ENCODE measurements at places on chromosomes 3 and 15. TPM values are rescaled to one million over a fixed set of nuclear protein-coding genes. Genes with fewer than 3 reads are reported as not detected.
A peak's percentile ranks its signal among the peaks of the same experiment; 100 is the strongest.

Gene IGF2BP2
- total RNA-seq: 101 TPM

Gene B3GALNT1
- total RNA-seq: 19.6 TPM

Gene MITF
- 8.7 TPM for total RNA-seq

Gene PIERCE2
- 2.3 TPM for total RNA-seq

Gene RAB6B
- total RNA-seq: 21.2 TPM

Gene XCR1
- 13.9 TPM for total RNA-seq

Gene MNS1
- total RNA-seq: 9.0 TPM

Gene RNF168
- 23.5 TPM for total RNA-seq

Gene PHLDB2
- 43.5 TPM for total RNA-seq

Gene DNAH12
- total RNA-seq: 0.29 TPM

Gene TTC21A
- total RNA-seq: 9.8 TPM

DNA sequence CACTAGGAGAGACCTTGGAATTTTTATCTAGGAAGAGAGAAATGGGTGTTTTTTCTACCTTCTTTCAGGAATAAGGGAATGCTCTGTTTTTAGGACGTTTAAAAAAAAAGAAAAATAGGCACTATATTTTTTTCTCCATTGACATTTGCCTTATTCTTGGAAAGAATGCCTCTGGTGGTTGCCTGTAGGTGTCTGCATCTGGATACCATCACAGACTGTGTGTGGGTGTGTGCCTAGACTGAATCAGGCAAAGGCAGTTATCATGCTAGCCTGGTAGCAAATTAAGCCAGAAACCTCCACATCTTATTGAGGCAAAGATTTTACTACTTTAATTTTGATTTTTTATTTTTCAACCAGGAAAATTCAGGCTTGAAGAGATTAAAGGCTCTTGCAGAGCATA lies 513.6 kb upstream of the KCNMB2 start:
- no peak overlapping the region for H3K4me3 ChIP-seq
- no peaks in the 10 kb centered on the region for H3K36me3 ChIP-seq
- no peaks in the 10 kb centered on the region for H3K4me1 ChIP-seq
- no peaks in the 10 kb centered on the region for H3K27me3 ChIP-seq

GRCh38 chr3:13194285-13195209 lies 121.3 kb upstream of the IQSEC1 start:
- H3K4me3 ChIP-seq: no peak overlapping the region
- no peaks in the 10 kb centered on the region for H3K36me3 ChIP-seq
- H3K27me3 ChIP-seq: peaks cover 21% of the 10 kb centered on the region
- H3K27ac ChIP-seq: no peak overlapping the region
- DNase-seq: no peak

DNA sequence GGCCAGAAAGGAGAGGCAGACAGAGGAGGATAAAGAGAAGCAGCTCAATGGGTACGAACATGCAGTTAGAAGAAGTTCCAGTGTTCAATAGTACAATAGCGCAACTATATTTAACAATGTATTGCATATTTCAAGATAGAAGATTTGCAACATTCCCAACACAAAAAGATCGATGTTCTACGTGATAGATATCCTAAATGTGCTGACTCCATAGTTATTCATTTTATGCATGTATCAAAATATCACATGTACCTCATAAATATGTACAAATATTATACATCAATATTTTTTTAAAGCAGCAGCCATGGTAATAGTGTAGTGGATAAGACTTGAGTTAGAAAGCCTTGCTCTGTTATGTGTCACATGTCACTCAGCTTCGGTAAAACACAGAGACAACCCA lies 110.2 kb upstream of the ASB14 start:
- no peaks in the 10 kb centered on the region for H3K27me3 ChIP-seq
- H3K4me1 ChIP-seq: no peaks in the 10 kb centered on the region
- no peak for DNase-seq

GRCh38 chr15:96349034-96349856 lies 18.7 kb downstream of the NR2F2 start:
- peak overlapping the region; percentile 89 for H3K27ac ChIP-seq
- DNase-seq: no peak
- peak overlapping the region; percentile 95 for H3K4me3 ChIP-seq
- peaks cover 82% of the 10 kb centered on the region for H3K4me1 ChIP-seq

DNA sequence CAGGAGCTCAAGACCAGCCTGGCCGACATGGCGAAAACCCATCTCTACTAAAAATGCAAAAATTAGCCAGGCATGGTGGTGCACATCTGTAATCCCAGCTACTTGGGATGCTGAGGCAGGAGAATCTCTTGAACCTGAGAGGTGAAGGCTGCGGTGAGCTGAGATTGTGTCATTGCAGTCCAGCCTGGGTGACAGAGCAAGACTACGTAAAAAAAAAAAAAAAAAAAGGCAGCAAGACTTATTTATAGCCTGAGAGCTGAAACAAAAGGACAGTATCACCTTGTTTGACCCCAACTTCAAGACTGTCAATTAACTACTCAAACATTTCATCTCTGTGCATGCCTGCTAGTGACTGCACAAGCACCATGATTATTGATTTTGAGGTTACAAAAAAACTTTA lies 478.9 kb upstream of the GBE1 start:
- no peaks in the 10 kb centered on the region for H3K4me1 ChIP-seq
- H3K4me3 ChIP-seq: no peak overlapping the region
- no peaks in the 10 kb centered on the region for H3K27me3 ChIP-seq
- H3K27ac ChIP-seq: no peak overlapping the region
- no peak for DNase-seq

DNA sequence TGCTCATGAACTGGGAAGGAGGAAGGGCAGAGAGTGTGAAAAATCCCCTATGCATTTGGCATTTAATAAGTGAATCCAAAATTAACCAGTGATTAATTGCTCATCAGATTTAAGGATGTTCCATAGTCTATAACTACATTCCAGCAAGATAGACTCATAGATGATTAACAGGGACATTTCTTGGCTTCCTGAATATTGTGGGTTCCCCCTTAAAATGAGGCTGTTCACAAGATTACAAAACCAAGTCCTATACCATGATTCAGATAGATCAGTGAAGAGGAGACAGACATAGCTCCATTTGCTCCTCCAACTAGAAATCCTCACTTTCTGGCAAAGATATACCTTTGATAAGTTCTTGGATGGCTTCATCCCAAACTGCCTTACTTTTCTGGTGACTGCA lies 15.4 kb downstream of the RASGRP1 start:
- H3K27me3 ChIP-seq: no peaks in the 10 kb centered on the region
- H3K4me1 ChIP-seq: peaks cover 12% of the 10 kb centered on the region
- DNase-seq: no peak
- no peak overlapping the region for H3K4me3 ChIP-seq
- no peak overlapping the region for H3K27ac ChIP-seq
- H3K36me3 ChIP-seq: no peaks in the 10 kb centered on the region

- no peak for DNase-seq
- H3K4me1 ChIP-seq: peaks cover 38% of the 10 kb centered on the region
- H3K4me3 ChIP-seq: no peak overlapping the region
- H3K27ac ChIP-seq: no peak overlapping the region
- H3K27me3 ChIP-seq: no peaks in the 10 kb centered on the region
Observed at GRCh38 chr15:73691396-73691795, 7.2 kb downstream of the CD276 start.

- peaks cover 5% of the 10 kb centered on the region for H3K4me1 ChIP-seq
- H3K36me3 ChIP-seq: no peaks in the 10 kb centered on the region
- no peak for DNase-seq
- H3K27ac ChIP-seq: no peak overlapping the region
- H3K27me3 ChIP-seq: no peaks in the 10 kb centered on the region
Observed at GRCh38 chr15:34993412-34993811, 5.3 kb upstream of the ZNF770 start.

DNA sequence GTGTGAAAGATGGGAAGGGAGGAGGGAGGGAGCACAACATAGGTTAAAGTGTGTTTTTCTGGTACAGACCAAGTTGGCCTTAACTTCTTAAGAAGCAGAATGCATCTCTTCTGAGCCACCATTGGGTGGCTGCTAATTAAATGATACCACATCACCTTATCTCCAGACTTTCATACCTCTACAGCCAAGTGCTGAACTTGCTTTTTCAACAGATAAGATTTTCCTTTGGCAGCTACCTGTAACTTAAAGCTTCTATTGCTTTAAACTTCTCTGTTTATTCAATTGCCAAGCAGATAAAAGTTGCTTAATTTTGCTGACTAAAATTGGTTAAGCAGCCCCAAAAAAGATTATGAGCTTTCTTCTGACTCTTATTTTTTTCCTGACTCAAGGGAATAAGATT lies 292.4 kb upstream of the SGO1 start:
- H3K27ac ChIP-seq: no peak overlapping the region
- H3K36me3 ChIP-seq: no peaks in the 10 kb centered on the region
- H3K27me3 ChIP-seq: no peaks in the 10 kb centered on the region
- no peak overlapping the region for H3K4me3 ChIP-seq
- H3K4me1 ChIP-seq: peaks cover 3% of the 10 kb centered on the region

GRCh38 chr3:1774597-1774996 lies 324.1 kb upstream of the CNTN4 start:
- H3K36me3 ChIP-seq: no peaks in the 10 kb centered on the region
- DNase-seq: no peak
- H3K4me3 ChIP-seq: no peak overlapping the region

- H3K4me1 ChIP-seq: no peaks in the 10 kb centered on the region
- DNase-seq: no peak
- H3K27me3 ChIP-seq: peaks cover 5% of the 10 kb centered on the region
Observed at GRCh38 chr3:160129459-160130061, 95.7 kb upstream of the C3orf80 start.

DNA sequence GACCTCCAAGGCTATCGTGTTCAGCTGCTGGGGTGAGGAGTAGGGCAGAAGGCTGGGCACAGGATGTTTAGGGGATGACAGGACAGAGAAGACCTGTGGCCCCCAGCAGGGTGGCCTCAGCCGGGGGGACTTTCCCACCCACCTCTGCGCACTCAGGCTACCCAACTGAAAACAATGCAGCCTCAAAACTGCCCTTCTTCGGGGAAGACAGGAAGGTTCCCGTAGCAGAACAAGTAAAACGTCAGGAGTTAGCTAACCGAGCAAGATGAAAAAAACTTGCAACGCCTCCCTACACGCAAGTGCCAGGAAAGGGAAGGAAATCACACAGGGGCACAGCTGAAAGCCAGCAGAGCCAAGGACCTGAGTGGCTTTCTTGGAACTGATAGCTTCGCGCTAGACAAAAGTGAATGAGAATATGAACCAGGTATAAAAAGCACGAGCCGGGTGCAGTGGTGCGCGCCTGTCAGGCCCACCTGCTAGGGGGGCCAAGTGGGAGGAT lies 38.4 kb upstream of the FURIN start:
- no peaks in the 10 kb centered on the region for H3K27me3 ChIP-seq
- no peaks in the 10 kb centered on the region for H3K36me3 ChIP-seq
- DNase-seq: no peak
- no peaks in the 10 kb centered on the region for H3K4me1 ChIP-seq

DNA sequence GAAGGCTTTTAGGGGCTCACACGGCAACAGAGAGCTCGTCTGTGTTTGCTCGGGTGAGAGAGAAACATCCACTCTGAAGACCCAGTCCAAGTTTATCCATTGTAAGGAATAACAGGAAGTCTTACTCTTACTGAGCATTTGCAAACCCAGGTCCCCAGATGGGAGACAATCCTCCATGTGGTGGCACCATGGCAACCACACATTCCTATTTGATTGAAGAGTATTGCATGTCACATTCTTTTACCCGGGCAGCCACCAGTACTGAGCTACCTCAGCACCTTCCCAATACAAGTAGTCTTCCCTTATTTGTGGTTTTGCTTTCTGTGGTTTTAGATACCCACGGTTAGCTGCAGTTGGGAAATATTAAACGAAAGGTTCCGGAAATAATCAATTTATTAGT lies 302.9 kb upstream of the RASGRP1 start:
- peaks cover 15% of the 10 kb centered on the region for H3K27me3 ChIP-seq
- no peaks in the 10 kb centered on the region for H3K36me3 ChIP-seq
- H3K4me1 ChIP-seq: peaks cover 9% of the 10 kb centered on the region
- DNase-seq: no peak
- H3K27ac ChIP-seq: no peak overlapping the region

DNA sequence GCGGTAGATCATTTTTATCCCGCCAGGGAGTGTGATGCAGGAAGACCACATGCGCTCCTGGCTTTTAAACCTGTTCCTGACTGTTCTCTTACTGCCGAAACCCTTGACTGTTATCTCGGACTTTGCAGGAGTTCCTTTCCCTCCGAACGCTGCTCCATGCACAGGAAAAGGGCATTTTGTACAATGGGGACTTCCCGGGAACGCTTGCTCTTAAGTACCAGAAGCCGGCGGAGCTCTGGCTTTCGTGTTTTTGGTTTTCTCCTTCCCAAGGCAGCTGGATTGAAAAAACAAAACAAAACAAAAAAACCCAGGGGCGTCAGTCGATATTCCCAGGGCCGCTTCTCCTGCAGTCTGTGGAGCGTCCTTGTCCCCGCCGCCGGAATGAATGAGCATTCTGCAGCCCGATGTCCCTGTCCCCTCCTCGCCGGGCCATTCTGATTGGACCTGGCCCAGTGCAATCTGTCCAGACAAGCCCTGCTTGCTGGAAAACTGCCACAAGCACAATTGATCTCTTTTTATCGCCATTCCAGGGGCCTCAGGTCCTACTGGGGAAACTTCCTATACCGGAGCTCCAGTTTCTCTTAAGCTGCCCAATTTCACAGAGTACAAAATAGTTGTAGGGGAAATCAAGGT lies 44.8 kb downstream of the SLC6A1 start:
- H3K4me1 ChIP-seq: no peaks in the 10 kb centered on the region
- no peak for DNase-seq
- peaks cover 52% of the 10 kb centered on the region for H3K27me3 ChIP-seq
- H3K4me3 ChIP-seq: no peak overlapping the region

GRCh38 chr3:166425900-166426611 lies 588.8 kb upstream of the BCHE start:
- H3K36me3 ChIP-seq: no peaks in the 10 kb centered on the region
- H3K4me1 ChIP-seq: no peaks in the 10 kb centered on the region
- H3K27me3 ChIP-seq: no peaks in the 10 kb centered on the region
- no peak overlapping the region for H3K27ac ChIP-seq
- no peak overlapping the region for H3K4me3 ChIP-seq

GRCh38 chr3:55964491-55964985 lies 477.4 kb upstream of the WNT5A start:
- H3K4me1 ChIP-seq: peaks cover 5% of the 10 kb centered on the region
- peaks cover 4% of the 10 kb centered on the region for H3K36me3 ChIP-seq
- H3K27me3 ChIP-seq: peaks cover 6% of the 10 kb centered on the region
- H3K4me3 ChIP-seq: no peak overlapping the region

DNA sequence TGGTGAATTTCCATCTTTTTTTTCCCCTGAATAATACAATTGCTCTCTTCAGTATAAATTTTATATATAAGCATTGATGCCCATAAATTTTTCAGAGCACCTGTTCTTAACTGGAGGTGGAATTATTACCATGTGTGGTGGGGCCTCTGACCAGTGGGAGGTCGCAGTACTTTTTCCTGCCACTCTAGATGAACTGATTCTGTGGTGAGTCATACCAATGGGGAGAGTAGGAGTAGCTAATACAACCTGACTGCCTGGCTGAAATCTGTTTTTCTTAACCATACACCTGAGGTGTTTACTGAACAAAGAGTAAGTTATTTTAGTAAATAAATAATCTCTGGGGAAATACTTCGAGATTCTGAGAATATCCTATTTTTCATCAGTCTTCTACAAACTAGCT lies 67.2 kb downstream of the UNC13C start:
- no peaks in the 10 kb centered on the region for H3K4me1 ChIP-seq
- H3K4me3 ChIP-seq: no peak overlapping the region
- DNase-seq: no peak
- H3K27ac ChIP-seq: no peak overlapping the region
- H3K36me3 ChIP-seq: no peaks in the 10 kb centered on the region
